ENCODE measurements at places on chromosomes 12 and 14. TPM values are rescaled to one million over a fixed set of nuclear protein-coding genes. Genes with fewer than 3 reads are reported as not detected.

DNA sequence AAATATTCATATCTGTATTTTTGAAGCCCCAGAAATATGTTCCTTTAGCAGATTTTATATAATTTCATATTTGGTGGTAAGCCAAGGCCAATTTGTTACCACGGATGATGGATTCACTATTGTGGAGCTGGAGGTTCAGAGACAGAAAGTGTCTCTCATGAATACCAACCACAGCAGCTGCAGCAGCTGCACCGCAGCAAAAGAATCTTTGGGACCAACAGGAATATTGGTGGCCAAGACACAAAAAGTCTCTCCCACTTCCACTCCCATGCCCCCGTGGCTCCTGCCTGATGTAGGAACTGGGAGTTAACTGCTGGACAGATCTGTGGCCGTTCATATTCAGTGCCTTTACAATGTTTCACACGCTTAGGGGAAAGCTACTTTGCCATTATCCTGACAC is 155.3 kb downstream of the ADAMTS20 start:
- no peak for DNase-seq

DNA sequence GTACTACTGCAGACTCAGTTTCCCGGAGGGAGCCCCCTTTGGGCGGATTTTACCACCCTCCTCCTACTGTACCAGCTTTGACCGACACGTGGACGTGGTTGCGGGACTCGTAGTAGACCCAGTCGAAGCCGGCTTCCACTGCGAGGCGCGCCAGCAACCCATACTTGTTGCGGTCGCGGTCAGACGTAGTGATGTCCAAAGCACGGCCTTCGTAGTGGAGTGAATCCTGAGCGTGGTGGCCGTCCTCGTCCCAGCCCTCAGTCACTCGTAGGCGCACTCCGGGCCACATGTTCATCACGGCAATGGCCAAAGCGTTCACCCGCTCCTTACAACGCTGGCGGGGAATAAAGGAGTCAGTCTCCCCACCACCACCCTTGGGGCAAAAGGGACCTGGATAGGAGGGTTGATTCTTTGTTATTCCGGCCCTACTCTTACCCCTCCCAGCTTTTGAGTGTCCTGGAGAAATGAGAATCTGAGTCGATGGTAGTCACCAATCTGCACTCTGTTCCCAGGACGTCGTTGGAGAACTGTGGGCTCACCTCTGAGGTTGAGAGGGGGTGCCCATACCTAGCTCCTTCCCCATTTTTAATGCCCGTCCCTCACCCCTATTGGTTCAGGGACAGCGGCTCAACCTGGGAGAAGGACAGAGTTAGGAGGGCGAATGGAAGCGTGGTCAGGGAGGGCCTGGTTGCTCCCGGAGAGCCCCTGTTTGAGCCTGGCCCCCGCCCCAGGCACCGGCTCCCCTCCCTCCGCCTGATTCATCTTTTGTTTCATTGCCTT is 3.4 kb downstream of the DHH start:
- DNase-seq: no peak

AMHR2 gene
- polyA plus RNA-seq: not detected

TEX52 gene
- polyA plus RNA-seq: not detected

NTF3 gene
- polyA plus RNA-seq: not detected
